CMK (cell line): ENCODE measurements at places on chromosomes 16 and 17.
A peak's percentile ranks its signal among the peaks of the same experiment; 100 is the strongest.

DNA sequence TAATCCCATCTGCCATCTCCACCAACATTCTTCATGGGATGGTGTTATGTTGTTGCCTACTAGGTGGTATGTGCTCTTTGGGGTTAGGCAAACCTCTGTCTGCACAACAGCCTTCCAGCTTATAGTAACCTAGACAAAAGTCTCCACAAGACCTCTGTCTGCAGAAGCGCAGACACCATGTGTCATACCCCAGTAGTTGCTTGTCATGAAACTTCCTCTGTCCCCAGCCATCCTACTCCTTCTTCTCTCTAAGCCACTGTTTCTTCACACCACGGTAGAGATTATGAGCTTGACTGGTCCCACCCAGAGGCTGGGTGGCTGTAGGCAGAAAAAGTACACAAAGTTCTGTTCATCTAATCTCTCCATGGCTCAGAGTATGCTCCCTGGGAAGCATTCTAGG lies 100.3 kb downstream of the MAF start:
- no peak for DNase-seq

DNA sequence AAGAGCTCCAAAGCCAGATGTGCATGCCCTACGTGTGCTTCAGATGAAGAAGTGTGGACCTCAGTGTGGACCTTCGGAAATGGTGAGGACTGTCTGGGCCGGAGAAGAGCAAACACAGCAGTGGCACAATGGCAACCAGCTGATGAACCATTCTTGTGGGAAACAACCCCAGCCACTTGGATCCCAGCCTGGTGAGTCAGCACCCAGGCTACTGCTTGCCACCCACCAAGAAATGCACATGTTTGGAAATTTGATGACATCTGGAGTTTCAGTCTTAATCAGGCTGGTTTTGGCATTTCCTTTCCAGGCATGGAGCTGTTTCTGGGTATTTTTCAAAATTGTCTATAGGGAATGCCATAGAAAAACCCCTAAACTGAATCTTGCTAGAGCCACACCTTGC lies 42.7 kb downstream of the DYNLRB2 start:
- no peak for DNase-seq

GRCh38 chr16:72501739-72502593 lies 330.0 kb upstream of the PMFBP1 start:
- peak; percentile 15 for DNase-seq

- DNase-seq, result no peak
Measured at GRCh38 chr16:50917950-50918703, 176.2 kb downstream of the CYLD start.

GRCh38 chr16:47624563-47624962 lies 163.4 kb downstream of the PHKB start:
- DNase-seq, result no peak

DNA sequence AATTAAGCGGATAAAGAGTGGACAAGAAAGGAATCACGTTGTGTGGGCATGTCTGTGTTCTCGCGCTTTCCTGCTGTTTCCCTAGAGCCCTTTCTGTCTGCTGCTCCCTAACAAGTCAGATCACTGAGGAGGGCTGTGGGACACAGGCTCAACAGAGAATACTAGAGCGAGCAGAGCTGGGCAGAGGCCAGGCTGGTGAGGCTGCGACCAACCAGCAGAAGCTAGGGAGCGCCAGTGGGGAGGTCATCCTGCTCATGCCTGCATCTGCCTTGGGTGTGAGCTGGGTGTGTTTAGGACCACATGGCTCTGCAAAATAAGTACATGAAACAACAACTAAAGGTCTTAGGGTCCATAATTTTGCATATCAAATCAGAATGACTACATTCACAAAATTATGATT lies 11.5 kb upstream of the FOXJ1 start:
- no peak for DNase-seq

- no peak for DNase-seq
Measured at GRCh38 chr17:47644324-47644723, 5.4 kb upstream of the KPNB1 start.

GRCh38 chr17:41510251-41511065 lies 5.0 kb upstream of the KRT13 start:
- no peak for DNase-seq

DNA sequence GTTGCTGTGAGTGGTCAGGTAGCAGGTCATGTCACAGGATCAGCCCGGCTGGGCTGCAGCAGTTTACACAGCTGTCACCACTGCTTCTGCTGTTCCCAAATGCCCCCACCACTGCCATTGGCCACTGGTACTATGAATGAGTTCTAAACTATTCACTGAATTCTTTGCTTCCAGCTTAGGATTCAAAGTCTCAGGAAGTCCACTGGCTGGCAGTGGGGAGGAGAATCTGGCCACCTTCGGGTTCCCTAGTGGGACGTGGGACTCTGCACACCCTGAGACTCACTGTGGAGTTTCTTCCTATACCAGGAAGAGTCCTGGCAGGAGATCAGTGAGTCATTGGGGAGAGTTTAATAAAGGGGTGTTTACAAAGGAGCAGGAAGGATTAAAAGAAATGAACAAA lies 6.9 kb downstream of the MT1X start:
- DNase-seq, result no peak

DNA sequence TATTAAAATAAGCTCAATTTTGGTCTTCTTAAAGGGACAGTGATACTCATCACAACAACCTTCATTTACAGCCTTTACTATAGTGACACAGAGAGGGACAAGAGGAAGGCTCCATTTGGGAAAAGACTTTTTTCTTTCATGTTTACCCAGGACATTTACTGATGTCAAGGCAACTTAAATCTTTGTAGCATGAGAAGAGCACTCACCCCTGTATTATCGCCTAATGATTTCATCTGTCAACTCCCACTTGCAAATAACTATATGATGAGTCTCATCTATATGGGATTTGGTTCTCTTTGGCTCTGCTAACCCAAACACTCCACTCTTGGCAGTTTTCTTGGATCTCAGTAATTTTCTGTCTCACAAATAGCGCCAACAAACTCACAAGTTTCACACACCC lies 24.1 kb downstream of the BLMH start:
- no peak for DNase-seq

DNA sequence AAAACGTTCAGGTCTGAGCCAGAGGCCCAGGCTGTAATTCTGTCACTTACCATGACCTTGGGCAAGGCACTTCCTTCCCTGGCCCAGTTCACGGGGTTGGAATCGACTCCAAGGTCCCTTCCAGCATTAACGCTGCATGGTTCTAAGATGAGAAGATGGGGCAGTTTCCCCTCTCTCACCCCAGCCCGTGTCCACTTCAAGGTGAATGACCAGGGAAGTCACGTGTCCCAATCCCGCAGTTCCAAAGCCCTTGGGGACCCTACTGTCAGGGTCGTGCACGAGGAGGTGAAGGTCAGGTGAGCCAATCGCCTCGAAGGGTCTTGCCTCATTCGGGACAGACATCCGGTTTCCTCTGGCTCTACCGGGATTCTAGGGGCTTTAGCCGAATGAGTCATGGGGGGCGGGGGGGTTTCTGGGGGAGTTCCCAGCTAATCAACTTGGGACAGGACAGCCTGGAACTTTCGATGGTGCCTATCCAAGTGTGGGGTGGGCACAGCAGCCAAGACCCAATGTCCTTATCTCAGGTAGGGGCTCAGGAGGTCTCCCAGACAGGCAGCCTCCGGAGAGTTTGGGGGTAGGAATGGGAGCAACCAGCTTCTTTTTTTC lies 762 bp upstream of the CSF3 start:
- DNase-seq, result no peak

DNA sequence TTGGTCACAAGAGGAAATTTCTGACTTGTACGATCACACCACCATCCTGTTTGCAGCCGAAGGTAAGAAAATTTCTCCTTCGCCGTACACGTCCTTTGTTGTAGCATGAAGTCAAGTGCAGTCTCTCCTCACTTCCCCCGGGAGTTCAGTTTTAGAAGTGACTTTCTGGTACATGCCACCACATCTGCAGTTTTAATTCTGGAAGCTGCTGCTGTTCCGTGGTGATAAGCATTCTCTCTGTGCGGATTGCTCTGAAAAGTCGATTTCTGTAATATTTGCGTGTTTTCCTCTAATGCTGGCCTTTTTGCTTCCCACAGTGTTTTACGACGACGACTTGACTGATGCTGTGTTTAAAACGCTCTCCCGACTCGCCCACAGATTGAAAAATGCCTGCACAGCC lies 20.6 kb downstream of the METTL22 start:
- DNase-seq, result peak; percentile 68

- no peak for DNase-seq
Measured at GRCh38 chr17:4994081-4994595, 3.2 kb downstream of the INCA1 start.

- DNase-seq, result no peak
Measured at GRCh38 chr17:42081516-42082129, 16.6 kb downstream of the ZNF385C start.

- no peak for DNase-seq
Measured at GRCh38 chr17:82061047-82061925, 4.3 kb downstream of the DUS1L start.

DNA sequence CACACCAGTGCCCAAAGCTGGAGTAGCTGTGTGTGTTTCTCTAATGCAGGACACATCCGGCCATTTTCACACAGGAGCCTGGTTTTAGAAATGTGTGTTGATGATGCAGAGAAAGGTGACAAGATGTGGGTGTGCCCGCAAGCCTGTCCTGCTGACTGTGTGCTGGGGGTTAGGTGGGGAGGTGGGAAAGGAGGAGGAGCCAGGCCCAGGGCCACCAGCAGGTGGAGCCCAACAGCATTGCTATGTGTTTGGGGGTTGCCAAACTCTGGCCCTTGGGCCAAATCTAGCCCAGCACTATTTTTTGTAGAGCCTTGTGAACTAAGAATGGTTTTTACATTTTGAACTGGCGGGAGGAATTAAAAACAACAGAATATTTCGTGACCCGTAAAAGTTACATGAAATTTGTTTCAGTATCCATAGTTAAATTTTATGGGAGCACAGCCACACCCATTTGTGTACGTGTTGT lies 61.7 kb upstream of the LGALS9 start:
- no peak for DNase-seq

GRCh38 chr17:888998-889441 lies 90.6 kb downstream of the NXN start:
- DNase-seq, result no peak

GRCh38 chr16:53159781-53160436 lies 105.1 kb downstream of the CHD9 start:
- peak; percentile 36 for DNase-seq

DNA sequence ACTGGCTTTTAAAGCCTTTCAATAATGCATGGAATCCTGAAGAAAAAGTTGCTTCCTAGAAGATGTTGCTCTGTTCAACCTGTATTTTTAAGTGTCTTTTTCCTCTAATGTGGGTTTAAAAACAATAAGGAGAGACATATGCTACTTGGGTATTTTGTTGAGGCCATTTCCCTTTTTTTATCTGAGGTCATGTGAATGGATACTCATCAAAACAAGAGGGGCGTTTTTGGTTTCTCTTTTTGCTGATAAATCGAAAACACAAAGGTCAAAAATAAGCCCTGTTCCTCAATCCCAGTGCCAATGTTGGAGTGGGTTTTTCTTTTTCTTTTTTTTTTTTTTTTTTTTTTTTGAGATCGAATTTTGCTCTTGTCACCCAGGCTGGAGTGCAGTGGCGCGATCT lies 468.0 kb upstream of the RBFOX1 start:
- no peak for DNase-seq

- no peak for DNase-seq
Measured at GRCh38 chr16:84844049-84844350, 24.2 kb downstream of the CRISPLD2 start.

DNA sequence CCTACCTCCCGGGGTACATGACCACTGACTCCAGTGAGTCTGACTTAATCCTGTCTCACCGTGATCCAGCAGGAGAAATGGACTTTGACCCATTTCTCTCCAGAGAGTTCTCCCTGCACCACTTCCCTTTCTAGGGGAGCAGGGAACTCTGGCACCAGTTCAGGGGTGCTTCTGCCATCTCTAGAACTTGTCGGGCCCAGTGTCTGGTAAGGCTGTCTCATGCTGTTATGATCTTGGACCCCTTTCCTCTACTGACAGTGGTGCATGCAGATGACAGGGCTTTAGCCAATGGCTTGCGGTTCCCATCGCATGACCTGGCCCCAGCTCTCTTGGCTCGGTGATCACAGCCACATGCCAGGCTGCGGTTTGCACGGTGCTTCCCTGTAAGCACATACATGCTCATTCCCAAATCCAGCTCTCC lies 62.0 kb downstream of the SLC39A11 start:
- no peak for DNase-seq

- DNase-seq, result no peak
Measured at GRCh38 chr17:69928611-69929010, 146.4 kb upstream of the KCNJ16 start.

GRCh38 chr16:66886321-66886720 lies 6.0 kb downstream of the PDP2 start:
- DNase-seq, result no peak

DNA sequence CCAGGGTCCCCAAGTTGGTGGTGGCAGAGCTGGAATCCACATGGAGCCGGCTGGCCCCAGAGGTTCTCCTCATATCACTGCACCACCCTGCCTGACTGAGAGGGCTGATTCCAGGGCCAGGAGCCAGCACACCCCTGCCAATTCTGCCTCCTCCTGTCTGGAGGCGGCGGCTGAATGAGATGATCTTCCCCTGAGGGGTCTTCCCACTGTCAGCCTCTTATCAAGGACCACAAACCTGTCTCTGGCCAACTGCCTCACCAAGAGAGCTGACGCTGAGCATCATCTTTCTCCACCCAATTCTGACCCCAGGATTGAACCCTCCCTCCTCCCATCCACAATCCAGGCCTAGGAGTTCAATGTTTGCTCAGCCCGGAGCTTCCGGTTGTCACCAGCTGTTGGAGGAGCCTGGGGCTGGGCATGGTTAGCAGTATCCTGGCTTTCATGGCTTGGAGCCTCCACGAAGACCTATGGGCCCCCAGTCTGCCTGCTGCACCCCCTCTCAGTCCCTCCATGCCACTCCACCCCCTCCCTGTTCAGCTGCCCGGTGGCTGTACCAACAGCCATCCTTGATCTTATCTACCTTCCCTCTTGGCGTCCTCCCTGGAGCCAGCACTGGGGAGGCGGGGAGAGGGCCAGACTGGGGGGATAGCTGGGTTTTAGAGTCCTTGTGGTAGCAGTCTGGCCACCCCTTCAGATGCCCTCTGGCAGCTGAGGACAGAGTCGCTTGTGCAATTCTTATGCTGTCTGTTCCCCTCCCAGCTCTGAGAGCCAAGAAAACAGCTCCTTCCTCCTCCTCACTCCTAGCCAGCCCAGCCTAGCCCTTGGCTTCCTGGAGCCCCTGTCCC lies 25.6 kb downstream of the ABCC3 start:
- no peak for DNase-seq

- no peak for DNase-seq
Measured at GRCh38 chr16:20397468-20398074, 7.0 kb downstream of the PDILT start.

DNA sequence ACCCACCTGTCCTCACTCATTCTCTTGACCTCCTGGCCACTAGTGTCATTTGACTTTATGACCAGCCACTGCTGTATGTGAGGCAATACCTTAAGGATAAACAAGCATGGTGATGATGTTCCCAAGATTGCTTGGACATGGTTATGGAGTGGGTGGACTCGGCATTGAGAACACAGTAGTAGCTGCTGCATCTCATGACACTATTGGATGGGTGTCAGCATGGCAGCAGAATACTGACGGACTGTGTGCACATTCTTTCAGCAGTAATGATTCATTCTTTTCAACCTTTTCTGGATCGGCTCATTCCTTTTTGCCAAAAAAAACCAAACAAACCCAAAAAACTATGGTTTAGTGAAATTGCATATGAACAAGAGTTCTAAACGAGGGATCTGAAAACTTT lies 13.5 kb downstream of the SPECC1 start:
- DNase-seq, result no peak
